ENCODE measurements at places on chromosomes 12 and 14. TPM values are rescaled to one million over a fixed set of nuclear protein-coding genes. Genes with fewer than 3 reads are reported as not detected.

HPD gene
- total RNA-seq = not detected

- no peak for DNase-seq
Observed at GRCh38 chr14:78363008-78363407, 192.8 kb downstream of the NRXN3 start.

HOXC6 gene
- total RNA-seq = 2.2 TPM

- no peak for DNase-seq
Observed at GRCh38 chr12:91331371-91331770, 148.8 kb upstream of the DCN start.

DNA sequence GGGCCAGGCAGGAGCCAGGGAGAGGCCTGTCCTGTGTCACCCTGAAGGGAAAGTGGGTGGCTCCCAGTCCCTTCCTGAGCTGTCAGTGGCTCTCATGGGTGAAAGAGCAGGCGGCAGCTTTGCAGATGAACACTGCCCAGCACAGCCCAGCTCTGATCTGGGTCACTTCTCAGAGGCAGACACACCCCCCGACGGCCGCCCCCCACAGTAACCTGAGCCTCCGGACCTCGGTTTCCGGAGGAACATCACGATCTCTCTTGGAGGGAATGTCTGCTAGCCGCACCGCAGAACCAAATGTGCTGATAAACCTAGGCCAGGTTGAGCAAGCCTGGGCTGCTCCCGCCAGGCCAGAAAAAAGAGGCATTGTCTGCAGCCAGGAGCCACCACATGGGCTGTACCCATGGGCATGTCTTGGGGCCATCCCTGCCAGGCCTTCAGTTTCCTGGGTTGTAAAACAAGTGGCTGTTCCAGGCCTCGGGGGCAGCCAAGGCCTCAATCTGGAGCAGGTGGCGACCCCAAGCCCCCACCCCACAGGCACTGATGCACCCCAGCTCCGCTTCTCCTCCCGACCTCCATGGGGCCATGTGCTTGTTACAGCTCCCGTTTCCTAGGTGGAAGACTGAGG lies 57.6 kb downstream of the NCOR2 start:
- DNase-seq = peak; percentile 87

DHH gene
- 0.13 TPM for total RNA-seq

All from SJCRH30 (cell line).